ENCODE measurements at places on chromosomes 5 and 9.
A peak's percentile ranks its signal among the peaks of the same experiment; 100 is the strongest.

DNA sequence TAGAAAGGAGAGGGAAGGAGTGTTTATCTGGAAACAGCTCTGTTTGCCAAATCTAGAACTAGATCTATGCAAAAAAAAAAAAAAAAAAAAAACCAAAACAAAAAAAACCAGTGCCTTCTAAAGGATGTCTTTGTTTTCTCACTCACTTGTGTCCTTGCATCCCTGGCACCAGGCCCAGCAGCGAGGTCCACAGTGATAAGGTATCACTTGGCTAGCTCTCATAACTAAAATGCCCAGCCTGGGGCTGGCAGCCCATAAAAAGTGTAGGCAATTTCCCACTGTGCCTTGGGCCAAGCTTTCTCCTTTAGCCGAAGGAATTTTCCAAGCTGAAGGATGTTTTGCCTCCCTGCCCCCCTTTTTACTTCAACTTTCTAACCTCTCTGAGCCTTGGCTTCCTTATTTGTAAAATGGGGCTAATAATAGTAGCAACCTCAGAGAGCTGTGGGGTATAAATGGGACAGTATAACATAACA lies 20.8 kb downstream of the RGS3 start:
- no peak for DNase-seq

GRCh38 chr9:135478829-135479468 lies 633 bp upstream of the PPP1R26 start:
- no peak for DNase-seq

DNA sequence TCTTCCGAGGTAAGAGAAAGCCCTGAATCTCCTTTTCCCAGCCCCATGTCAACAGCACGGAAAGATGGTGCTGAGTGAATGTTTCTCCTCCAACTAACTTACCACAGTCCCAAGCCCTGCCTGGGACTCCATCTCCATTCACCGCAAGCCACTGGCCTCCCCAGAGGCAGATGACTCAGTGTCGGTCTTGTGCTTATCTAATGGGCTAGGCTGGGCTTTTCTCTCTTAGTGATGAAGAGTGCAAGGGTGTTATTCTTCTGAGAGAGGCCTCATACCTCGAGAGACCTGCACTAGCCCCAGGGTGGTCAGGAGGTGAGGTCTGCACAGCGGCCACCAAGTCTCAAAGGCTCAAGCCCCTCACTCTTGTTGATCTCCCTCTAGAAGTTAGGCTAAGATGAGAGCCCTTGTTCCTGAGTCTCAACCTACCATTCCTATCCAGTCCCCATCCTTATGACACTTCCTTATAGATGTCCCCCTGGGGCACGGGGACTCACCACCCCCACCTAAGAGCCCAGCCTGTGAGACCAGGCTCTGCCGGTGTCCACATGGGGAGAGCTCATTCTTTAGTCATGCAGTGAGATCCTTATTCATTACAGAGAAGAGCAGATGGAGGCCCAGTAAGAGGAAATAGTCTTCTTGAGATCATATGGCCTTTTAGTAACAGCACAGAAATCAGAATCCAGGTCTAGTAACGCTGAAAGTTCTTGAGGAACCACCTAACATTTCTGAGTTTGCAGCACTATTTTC lies 127.0 kb downstream of the SAXO1 start:
- no peak for DNase-seq

DNA sequence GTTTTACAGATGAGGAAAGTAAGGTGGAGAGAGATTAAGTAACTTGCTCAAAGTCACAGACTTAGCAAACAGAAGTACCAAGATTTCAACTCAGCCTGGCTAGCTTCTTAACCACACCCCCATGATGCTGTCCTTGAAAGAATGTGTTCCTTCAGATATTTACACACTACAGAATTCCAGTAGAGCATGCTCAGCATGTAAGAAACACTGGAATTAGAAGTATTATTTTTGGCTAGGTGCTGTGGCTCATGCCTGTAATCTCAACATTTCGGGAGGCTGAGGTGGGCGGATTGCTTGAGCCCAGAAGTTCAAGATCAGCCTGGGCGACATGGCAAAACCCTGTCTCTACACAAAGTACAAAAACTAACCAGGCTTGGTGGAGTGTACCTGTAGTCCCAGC lies 142.4 kb downstream of the EDIL3 start:
- no peak for DNase-seq

DNA sequence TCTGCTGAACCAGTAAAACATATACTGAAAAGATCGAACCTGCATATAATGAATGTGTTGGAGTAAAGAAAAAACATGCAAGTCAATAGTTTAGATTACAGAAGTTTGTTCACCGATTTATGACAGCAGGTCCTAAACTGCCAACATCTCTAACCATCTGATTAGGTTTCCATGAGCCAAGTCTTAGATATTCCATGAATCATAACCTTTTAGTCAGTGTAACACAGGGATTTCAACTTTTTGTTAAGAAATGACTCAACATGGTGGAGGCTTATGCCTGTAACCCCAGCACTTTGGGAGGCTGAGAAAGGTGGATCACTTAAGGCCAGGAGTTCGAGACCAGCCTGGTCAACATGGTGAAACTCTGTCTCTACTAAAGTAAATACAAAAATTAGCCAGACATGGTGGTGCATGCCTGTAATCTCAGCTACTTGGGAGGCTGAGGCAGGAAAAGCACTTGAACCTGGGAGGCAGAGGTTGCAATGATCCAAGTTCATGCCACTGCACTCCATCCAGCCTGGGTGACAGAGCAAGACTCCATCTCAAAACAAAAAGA lies 38.7 kb downstream of the APC start:
- no peak for DNase-seq

DNA sequence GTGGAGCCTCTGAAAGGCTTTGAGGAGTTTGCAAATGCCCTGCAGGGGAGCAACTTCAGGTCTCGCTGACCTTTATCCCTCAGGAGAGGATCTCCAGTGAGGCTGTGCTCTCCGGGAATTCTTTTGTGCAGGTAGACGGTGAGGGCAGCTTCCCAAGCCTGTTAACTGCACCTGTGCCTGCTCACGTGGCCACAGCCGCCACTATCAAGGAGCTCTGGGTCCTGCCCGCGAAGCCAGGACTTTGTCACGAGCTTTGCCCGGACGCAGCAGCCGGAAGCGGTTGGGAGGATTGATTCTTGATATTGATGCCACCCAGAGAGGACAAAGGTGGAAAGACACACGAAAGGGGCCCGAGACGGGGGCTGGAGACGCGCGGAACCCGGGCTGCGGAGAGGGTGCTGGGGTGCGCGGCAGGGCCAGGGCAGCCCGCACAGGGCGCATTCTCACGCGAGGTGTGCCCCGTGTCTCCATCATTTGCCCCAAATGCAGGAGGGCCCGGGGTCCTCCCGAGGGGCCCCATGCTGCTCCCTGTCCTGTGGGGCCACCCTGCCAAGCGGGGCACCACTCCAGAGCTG lies 18.2 kb downstream of the SLC9A3 start:
- DNase-seq: no peak

DNA sequence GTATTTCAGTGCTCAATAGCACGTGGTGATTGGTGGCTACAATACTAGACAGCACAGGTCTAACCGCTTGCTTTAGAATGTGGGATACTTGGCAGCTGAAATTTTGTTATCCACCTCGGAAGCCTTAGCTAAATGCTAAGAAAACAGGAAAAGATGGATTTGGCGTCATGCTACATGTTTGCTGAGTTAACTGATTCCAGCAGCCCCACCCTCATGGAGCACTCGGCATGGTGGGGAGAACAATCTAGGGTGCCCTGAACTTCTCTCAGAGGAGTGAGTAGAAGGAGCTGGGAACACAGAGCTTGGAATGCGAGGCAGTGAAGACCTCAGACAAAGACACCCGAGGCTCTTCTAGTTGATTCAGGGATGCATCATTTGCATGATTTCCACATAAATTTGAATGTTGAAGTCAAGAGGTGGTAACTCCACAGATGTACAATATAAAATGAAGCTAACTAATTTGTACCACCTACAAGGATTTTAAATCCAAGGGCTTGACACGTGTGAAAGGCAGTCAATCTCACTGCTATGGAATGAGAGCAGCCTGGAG lies 145.1 kb upstream of the FSTL4 start:
- no peak for DNase-seq

DNA sequence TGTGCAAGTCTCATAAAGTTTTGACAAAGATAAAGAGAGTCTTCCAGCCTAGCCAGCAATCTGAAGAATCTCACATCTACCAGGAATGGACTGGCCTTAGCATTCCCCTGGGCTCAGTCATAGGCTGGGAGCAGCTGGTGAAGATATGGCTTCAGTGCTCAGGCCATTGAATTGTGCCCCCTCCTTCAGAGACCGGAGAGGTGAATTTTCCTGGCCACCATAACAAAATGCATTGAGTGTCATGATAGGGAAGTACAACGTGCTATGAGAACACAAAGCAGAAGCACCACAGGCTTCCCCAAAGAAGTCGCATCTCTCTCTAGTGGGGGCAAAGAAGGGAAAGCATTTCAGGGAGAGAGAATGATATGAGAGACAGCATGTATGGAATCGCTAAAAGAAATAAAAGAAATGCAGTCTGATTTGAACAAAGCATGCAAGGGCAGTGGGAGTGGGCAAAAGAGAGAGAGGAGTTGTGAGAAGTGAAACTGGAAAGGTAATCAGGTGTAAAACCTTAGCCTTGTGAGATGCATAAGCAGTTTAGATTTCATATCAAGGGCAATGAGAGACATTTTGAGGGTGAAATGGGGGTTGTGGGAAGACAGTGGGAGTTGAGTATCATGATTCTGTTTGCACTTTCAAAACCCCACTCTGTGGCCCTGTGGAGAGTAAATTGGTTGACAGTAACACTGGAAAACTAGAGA lies 57.1 kb upstream of the NMUR2 start:
- DNase-seq: no peak

- peak; percentile 77 for DNase-seq
Observed at GRCh38 chr5:181207214-181207959, 2.4 kb upstream of the TRIM7 start.

GRCh38 chr9:116313638-116314037 lies 160.0 kb downstream of the PAPPA start:
- DNase-seq: no peak

GRCh38 chr9:129806061-129806460 lies 3.1 kb downstream of the TOR1B start:
- no peak for DNase-seq

- no peak for DNase-seq
Observed at GRCh38 chr9:81225596-81225995, 463.8 kb downstream of the TLE1 start.

DNA sequence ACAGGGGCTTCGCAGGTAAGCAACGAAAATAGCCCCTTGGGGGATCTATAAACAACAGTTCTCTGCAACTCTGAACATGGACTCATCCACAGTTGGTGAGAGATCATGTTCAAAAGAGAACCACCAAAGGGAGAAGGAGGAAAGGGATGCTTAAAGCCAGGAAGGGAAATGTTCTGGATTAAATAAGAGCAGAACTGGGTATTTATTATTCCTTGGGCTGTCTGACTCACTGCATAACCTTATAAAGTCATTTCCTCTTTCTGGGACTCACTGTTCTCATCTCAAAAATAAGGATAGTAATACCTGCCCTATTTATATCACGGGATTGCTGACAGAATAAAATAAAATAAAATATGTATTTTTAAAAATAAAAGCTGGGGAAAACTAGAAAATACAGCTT lies 11.2 kb upstream of the MARCHF3 start:
- no peak for DNase-seq

- no peak for DNase-seq
Observed at GRCh38 chr5:75524071-75524470, 12.4 kb downstream of the POLK start.

DNA sequence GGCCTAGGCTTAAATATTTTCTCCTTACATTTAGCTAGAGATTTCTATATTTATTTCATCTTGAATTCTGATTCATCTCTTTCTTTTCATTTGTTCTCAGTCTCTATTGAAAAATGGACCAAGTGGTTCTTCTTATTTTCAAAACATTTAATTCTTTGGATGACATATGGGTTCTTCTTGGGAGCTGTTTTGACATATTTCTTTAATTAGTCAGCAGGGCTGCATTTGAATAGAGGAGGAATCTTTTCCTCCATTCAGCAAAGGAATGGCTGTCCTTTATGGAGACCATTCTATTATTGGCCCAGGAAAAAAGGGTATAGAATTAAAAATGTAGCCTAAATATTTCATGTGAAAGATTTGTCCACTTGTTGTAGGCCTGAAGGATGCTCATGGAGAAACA lies 109.9 kb downstream of the RPS23 start:
- DNase-seq: no peak

- peak; percentile 28 for DNase-seq
Observed at GRCh38 chr5:7745882-7746610, 104.9 kb downstream of the CFAP90 start.
